ENCODE measurements at places on chromosomes 12 and 14. TPM values are rescaled to one million over a fixed set of nuclear protein-coding genes. Genes with fewer than 3 reads are reported as not detected.

ADSS1 gene
- total RNA-seq = 11.7 TPM

GRCh38 chr14:70257526-70257925 lies 68.8 kb upstream of the SLC8A3 start:
- no peak overlapping the region for H3K27ac ChIP-seq
- H3K4me1 ChIP-seq = no peaks in the 10 kb centered on the region
- no peaks in the 10 kb centered on the region for H3K36me3 ChIP-seq
- no peaks in the 10 kb centered on the region for H3K27me3 ChIP-seq

- no peak overlapping the region for H3K27ac ChIP-seq
- no peak overlapping the region for H3K4me3 ChIP-seq
- H3K27me3 ChIP-seq = no peaks in the 10 kb centered on the region
These were observed 68.3 kb downstream of the ALG10B start for GRCh38 chr12:38384816-38385378.

- peak; percentile 70 for DNase-seq
- no peaks in the 10 kb centered on the region for H3K4me1 ChIP-seq
- H3K27ac ChIP-seq = peak overlapping the region; percentile 49
- H3K27me3 ChIP-seq = no peaks in the 10 kb centered on the region
These were observed 43.2 kb downstream of the PLEKHG7 start for GRCh38 chr12:92745856-92746550.

ALDH1L2 gene
- total RNA-seq = 21.4 TPM

CCDC38 gene
- total RNA-seq = 0.49 TPM

DAO gene
- total RNA-seq = not detected

- H3K36me3 ChIP-seq = no peaks in the 10 kb centered on the region
- no peaks in the 10 kb centered on the region for H3K27me3 ChIP-seq
- no peak overlapping the region for H3K27ac ChIP-seq
- DNase-seq = no peak
- H3K4me1 ChIP-seq = no peaks in the 10 kb centered on the region
These were observed 43.4 kb downstream of the RAD52 start for GRCh38 chr12:906062-906585.

- H3K27me3 ChIP-seq = no peaks in the 10 kb centered on the region
- no peak for DNase-seq
- H3K4me3 ChIP-seq = no peak overlapping the region
- no peak overlapping the region for H3K27ac ChIP-seq
- no peaks in the 10 kb centered on the region for H3K4me1 ChIP-seq
These were observed 921.8 kb downstream of the BCL11B start for GRCh38 chr14:98350213-98350612.

DNA sequence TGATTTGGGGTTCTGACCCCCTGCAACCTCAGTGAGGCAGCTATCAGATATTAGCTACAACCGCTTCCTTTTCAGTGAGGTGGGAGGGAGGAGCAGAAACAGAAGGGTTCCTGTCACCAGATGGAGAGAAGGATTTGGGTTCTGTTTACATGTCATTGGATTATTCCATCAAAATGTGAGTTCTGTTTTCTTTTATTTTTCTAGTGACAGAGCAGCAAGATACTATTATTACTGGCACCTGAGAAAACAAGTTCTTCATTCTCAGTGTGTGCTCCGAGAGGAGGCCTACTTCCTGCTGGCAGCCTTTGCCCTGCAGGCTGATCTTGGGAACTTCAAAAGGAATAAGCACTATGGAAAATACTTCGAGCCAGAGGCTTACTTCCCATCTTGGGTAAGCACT lies 52.8 kb downstream of the FRMD6 start:
- no peaks in the 10 kb centered on the region for H3K36me3 ChIP-seq
- H3K4me3 ChIP-seq = no peak overlapping the region
- peaks cover 11% of the 10 kb centered on the region for H3K4me1 ChIP-seq

DNA sequence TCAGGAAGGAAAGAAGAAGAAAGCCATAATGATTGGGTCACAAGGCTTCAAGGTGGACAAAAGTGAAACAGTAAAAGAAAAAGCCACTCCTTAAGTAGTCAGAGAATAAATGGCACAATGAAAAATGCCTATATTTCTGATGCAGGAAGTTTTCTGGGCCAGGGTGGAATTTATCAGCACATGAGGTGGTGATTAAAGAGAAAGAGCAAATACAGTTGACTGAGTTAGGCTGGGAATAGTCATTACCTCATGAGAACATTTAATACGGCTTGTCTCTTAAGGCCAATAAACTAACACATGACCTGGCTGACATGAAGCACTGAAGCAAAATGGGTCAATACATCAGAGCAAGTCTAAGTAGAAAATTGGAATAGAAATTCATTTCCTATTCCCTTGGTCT lies 499.7 kb downstream of the TMTC2 start:
- no peak for DNase-seq
- no peak overlapping the region for H3K27ac ChIP-seq
- H3K4me1 ChIP-seq = no peaks in the 10 kb centered on the region
- H3K36me3 ChIP-seq = no peaks in the 10 kb centered on the region

DNA sequence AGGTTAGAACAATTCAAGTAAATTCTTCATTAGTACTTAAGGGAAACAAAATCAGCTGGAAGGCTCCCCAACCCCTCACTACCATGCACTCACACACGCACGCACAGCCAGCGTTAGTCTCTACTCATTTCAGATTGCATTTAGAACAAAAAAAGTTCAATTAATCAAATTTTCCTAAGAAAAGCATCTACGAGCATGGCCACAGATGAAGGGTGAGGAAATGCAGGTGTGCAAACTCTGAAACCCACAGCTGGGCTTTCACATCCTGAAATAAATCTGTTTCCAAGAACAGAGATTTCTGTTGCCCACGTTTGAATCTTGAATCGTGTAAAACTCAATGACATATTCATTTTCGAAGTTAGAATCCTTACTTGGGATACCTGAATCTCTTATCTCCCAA lies 62.6 kb downstream of the SEL1L start:
- no peaks in the 10 kb centered on the region for H3K36me3 ChIP-seq
- DNase-seq = no peak
- H3K4me3 ChIP-seq = no peak overlapping the region
- no peak overlapping the region for H3K27ac ChIP-seq
- H3K4me1 ChIP-seq = no peaks in the 10 kb centered on the region

PTPRQ gene
- 0.29 TPM for total RNA-seq

GDF3 gene
- not detected for total RNA-seq

DNA sequence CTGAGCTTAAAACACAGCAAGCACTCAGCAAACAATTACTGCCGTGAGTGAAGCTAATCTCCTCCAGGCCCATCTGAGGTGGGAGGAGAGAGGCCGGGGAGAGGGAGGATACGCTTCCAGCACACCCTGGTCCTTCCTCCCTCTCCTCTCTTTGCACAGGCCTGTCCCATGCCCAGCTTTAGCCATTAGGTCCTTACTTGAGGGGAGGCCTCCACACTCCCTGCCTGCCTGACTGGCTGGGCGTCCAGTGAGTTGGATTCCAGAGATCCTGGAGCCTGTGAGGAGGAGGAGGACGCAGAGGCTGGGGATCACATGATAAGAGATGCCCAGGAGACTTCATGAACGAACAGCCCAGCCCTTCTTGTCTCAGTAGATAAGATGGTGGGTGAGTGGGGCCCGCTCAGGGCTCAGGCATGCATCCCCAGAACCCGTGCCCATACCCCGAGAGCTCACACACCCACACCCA lies 65.1 kb upstream of the NCOR2 start:
- peak; percentile 43 for DNase-seq
- H3K4me1 ChIP-seq = peaks cover 7% of the 10 kb centered on the region
- H3K36me3 ChIP-seq = no peaks in the 10 kb centered on the region
- no peak overlapping the region for H3K4me3 ChIP-seq
- H3K27me3 ChIP-seq = no peaks in the 10 kb centered on the region

HVCN1 gene
- total RNA-seq = 18.1 TPM

DNA sequence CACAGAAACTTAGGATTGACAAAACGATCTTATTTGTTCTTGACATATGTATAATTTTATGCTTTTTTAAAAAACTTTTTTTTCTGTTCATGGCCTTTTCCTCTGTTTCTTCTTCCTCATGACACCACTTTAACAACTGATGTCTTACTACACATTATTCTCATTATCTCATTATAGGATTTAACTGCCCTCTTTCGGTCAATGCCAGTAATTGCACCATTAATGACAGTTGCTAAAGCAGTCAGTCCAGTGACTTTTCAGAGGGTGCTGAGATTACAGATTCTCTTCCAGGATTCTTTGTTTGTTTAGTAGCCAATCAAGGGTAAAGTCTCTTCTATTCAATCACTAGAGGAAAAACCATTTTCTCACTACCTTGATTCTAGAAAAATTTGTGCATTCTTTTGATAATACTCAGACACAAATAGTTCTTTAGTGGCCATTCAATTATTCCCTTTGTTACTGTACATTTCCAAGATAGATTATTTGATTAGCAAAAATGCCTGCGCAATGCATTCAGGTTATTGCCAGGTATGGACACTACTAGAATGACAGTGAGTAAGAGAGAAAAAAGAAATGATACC lies 50.1 kb downstream of the KLRG1 start:
- DNase-seq = no peak
- no peaks in the 10 kb centered on the region for H3K4me1 ChIP-seq
- no peak overlapping the region for H3K4me3 ChIP-seq
- no peaks in the 10 kb centered on the region for H3K36me3 ChIP-seq
- H3K27ac ChIP-seq = no peak overlapping the region

- no peak overlapping the region for H3K27ac ChIP-seq
- no peaks in the 10 kb centered on the region for H3K27me3 ChIP-seq
- H3K4me1 ChIP-seq = no peaks in the 10 kb centered on the region
- H3K4me3 ChIP-seq = no peak overlapping the region
These were observed 34.9 kb downstream of the RAD9B start for GRCh38 chr12:110536834-110537604.

DNA sequence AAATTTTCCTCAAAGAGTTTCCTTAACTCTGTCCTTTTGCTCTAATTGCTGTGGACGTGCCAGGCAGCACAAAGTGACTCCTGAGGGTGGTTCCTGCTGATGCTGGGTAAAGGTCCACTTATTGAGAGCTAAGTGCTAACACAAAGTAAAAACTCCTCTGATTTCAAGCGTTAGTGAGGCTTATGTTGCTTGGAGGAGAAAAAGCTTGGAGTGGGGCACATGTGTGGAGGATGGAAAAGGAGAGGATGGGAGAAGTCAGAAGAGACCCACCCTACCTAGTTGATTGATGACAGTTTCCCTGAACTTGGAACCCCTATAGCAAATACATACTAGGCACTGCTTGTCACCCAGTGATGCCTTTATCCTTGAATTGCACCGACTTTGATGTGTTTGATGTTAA lies 10.1 kb upstream of the SLC11A2 start:
- H3K27me3 ChIP-seq = no peaks in the 10 kb centered on the region
- no peaks in the 10 kb centered on the region for H3K4me1 ChIP-seq

DNA sequence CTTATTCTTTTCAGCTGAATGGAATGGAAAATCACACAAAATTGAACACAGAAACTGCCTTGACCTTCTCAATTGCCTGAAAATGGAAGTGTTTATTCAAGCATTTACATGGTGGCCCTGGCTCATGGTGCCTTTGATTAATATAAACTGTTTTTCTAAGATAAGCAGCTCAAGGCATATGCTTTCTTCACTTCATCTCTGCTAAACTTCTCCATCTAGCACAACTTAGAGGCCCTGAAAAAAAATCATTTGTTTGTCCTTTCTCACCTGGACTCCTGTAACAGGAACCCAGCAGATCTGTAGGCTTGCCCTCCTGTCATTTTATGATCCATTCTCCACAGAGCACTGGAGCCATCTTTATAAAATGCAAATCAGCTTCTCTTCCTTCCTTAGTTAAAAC lies 117.5 kb upstream of the KRR1 start:
- no peak for DNase-seq
- no peaks in the 10 kb centered on the region for H3K4me1 ChIP-seq
- no peak overlapping the region for H3K27ac ChIP-seq
- H3K27me3 ChIP-seq = no peaks in the 10 kb centered on the region

DNA sequence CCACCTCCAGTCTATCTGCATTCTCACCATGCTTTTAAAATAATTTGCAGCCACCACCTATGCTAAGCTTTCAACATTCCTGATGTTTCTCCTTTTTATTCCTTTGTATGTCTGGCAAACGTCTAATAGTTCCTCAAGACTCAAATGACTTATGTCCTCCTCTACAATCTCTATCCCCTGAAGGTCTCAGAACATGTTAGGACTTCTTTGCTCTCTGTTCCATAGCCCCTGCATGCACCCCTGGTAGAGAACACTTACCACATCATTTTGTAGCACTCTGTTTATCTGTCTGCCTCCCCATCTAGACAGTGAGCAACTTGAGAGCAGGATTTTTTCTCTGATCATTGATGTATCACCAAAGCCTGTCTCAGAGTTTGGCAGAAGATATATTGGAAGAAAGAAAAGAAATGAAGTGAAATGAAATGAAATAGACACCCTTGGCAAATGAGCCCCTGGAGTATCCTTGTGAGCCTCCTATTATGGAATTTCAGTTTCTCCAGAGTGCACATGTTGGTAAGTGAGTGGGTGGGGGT lies 1231.2 kb upstream of the FLRT2 start:
- no peaks in the 10 kb centered on the region for H3K27me3 ChIP-seq
- H3K4me1 ChIP-seq = no peaks in the 10 kb centered on the region
- DNase-seq = no peak
- no peaks in the 10 kb centered on the region for H3K36me3 ChIP-seq

- H3K27ac ChIP-seq = no peak overlapping the region
- DNase-seq = no peak
- H3K4me3 ChIP-seq = no peak overlapping the region
- H3K4me1 ChIP-seq = no peaks in the 10 kb centered on the region
These were observed 81.8 kb downstream of the NOS1 start for GRCh38 chr12:117279606-117280005.

DNA sequence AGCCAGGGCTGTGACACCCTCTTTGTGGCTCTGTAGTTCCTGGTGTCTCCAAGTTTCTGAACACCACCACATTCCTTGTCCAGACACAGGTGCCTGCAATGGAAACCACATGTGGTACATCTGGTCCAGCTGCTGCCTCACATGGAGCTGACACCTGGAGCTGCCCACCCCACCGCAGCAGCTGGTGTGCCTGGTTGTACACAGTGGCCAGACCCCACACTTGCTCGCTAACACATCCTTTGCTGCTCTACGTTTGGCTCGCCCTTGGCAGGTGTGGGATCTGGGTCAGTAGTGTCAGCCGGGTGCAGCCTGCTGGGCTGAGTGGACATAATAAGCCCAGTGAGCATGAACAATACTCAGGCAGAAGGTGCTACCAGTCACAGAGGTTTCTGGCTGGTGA lies 198.9 kb downstream of the ADGRD1 start:
- no peaks in the 10 kb centered on the region for H3K36me3 ChIP-seq
- no peaks in the 10 kb centered on the region for H3K4me1 ChIP-seq
- H3K4me3 ChIP-seq = no peak overlapping the region

- no peaks in the 10 kb centered on the region for H3K36me3 ChIP-seq
- no peaks in the 10 kb centered on the region for H3K27me3 ChIP-seq
- H3K27ac ChIP-seq = peak overlapping the region; percentile 89
- H3K4me3 ChIP-seq = peak overlapping the region; percentile 50
These were observed 11.3 kb upstream of the ABHD12B start for GRCh38 chr14:50860478-50861086.

- no peaks in the 10 kb centered on the region for H3K27me3 ChIP-seq
- H3K36me3 ChIP-seq = no peaks in the 10 kb centered on the region
- no peak overlapping the region for H3K27ac ChIP-seq
- DNase-seq = no peak
- H3K4me3 ChIP-seq = no peak overlapping the region
- peaks cover 5% of the 10 kb centered on the region for H3K4me1 ChIP-seq
These were observed 81.6 kb downstream of the PTGER2 start for GRCh38 chr14:52395728-52396127.

Measured in uterus (tissue), 4 donors.